SHP77 treated with DMSO at 0.1 percent for 48 hours (cell line): ENCODE measurements at places on chromosomes 1 and 21.

GRCh38 chr1:37930246-37931101 lies 16.4 kb downstream of the INPP5B start:
- no peak for DNase-seq

DNA sequence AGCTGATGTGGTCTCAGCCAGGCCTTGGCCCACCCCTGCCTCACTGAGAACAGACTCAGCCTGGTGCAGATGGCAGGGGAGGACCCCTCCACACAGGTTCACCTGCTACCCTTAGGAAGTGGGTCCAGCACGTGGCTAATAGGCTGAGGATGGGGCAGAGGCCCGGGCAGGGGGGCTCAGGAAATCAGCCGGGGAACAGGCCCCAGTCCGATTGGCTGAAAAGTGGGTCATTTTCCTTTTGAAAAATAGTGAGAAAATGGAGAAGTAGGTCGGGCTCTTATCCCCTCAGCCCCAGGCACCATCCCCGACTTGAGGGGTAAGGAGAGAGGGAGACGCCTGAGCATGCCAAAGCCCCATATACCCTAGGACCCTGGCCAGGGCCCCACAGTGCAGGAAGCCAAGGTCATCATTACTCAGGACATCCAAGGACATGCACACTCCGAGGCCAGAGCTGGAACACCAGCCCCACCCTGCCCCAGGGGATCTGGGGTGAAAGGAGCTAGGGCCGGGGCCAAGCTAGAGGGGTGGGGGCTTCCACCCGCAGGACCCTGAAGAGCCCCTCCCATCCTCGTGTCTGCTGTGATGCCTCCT lies 11.0 kb downstream of the DLGAP3 start:
- no peak for DNase-seq

- no peak for DNase-seq
These were observed 28.5 kb upstream of the ECE1 start for GRCh38 chr1:21318714-21319159.

- no peak for DNase-seq
These were observed 1.0 kb upstream of the NAXE start for GRCh38 chr1:156590326-156591180.

GRCh38 chr1:226751703-226752102 lies 12.6 kb upstream of the ITPKB start:
- DNase-seq: no peak
